ENCODE measurements at places on chromosomes 5 and 9.
A peak's percentile ranks its signal among the peaks of the same experiment; 100 is the strongest.

- no peak for DNase-seq
Measured at GRCh38 chr9:129273136-129273895, 95.3 kb upstream of the IER5L start.

DNA sequence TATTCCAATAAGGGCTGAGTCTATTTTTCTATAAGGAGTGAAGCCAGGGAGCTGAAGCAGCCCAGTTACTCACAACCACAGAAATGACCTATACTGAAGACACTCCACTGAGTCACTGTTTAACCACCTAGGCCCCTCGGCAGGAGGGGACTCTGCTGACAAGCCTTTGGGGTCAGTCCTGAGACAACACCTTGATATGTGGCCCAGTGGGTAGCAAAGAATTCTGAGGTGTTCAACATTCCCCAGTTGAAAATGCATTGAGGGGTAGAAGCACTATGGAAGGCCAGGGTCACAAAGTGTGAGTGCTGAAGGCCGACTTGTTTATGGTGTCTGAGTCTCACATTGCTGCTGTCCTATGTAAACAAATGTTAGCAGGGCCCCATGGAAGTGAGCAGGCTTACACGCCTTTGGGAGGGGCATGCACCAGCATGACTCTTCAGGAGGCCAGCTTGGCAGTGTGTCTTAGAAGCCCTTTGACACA lies 112.6 kb upstream of the NFIL3 start:
- DNase-seq = no peak

DNA sequence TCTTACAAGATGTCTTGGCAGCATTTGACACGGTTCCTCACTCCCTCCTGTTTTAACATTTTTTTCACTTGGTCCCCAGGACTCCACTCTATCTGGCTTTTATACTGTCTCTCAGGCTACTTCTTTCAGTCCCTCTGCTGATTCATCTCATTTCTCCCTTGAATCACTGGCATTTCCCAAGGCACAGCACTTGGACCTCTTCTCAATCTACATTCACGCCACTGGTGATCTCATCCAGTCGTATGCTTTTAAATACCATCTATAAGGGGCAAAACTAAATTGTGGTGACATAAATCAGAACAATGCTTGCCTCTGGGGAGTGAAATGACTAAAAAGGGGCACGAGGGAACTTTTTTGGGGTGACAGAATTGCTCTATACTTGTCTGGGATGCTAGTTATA lies 47.1 kb downstream of the MAPKAP1 start:
- no peak for DNase-seq

GRCh38 chr9:128001779-128002298 lies 21.1 kb upstream of the EEIG1 start:
- no peak for DNase-seq

GRCh38 chr9:132351404-132352045 lies 3.3 kb downstream of the SETX start:
- no peak for DNase-seq

- DNase-seq = peak; percentile 99
Measured at GRCh38 chr9:36258208-36258995, at the start of gene GNE. Gene GNE, minus strand, starts transcription at chr9:36258448. Its CDS starts 9,093 bp downstream, at chr9:36249355.

Measured in midbrain (tissue), 1 donor.